Muscle of back (tissue), 13 donors: ENCODE measurements at places on chromosomes 1 and 21.

DNA sequence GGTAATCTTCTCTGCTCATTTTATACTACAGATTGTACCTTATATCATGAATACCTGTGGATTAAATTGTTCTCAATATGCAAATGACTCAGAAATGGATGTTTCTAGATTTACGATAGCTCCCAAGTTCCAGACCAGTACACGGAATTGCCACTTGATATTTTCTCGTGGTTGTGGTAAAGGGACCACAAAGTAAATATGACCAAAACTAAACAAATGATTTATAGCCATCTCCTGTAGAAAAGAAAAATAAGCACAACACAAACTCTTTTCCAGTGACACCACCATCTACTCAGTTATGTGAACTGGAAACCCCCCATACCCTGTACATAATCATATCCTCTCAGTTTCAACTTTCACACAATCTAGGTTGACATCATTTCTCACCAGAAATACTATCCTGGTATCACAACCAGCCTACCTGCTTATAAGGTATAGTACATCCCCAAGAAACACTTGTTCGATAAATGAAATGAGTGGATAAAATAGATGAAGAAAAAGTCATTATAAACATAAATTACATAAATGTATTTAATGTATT lies 172.3 kb downstream of the ADGRL4 start:
- no peak for DNase-seq

DNA sequence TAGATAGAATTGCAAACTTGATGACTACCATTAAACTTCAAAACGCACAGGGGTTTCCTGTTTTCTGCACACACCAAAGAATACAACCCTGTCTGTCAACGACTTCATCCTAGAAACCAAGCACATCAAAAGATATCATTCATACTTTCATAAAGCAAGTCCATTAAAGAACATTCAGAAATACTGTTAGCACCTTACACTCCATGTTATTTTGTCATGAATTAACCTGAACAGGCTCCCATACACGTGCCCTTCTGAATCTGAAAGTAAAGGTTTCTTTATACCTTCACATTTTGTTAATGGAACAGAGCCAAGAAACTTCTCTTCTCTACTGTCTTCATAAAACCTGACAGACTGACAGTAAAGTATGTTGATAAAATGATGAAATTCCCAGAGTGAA lies 46.1 kb downstream of the PUM1 start:
- DNase-seq = no peak

- DNase-seq = peak; percentile 20
Observed at GRCh38 chr1:179230251-179230650, 774 bp upstream of the ABL2 start.

DNA sequence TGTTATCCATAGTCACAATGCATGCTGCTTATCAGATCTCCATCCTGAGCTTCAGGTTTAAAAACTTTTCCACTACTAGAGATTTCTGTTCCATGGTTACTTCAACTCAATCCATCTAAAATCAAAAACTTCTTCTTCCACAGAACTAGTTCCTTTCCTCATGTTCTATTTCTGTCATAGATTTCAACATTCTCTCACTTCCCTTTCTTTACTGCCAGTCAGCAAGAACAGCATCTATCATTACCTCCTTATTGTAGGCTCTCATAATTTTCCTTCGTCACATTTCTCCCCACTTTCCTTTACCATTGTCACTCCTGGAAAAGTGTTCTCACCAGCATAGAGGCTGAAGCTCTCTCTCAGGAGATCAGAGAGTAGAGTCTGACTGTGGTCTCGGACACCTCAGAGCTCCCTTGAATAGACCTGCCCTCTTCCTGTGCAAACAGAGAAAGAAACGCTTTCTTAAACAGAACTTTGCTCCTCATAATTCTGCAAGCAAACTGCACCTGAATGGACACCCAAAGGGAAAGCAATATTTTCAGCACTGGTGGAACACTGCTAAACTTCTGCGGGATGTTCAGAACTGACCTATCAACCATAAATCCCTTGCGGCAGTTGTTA lies 48.7 kb upstream of the KIRREL1 start:
- no peak for DNase-seq

DNA sequence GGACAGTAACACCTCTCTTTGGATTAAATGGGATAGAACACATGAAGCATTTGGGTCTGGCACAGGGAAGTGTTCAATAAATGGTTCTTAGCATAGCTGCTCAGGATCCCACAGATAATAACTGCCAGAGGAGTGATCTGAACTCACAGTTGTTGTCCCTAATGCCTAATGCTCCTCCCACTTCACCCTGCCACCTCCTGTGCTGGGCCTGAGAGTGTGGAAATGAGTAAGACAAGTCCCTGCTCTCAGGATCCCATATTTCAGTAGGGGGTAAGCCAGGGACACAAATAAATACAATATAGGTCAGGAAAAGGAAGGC lies 19.9 kb upstream of the FOXO6 start:
- no peak for DNase-seq

DNA sequence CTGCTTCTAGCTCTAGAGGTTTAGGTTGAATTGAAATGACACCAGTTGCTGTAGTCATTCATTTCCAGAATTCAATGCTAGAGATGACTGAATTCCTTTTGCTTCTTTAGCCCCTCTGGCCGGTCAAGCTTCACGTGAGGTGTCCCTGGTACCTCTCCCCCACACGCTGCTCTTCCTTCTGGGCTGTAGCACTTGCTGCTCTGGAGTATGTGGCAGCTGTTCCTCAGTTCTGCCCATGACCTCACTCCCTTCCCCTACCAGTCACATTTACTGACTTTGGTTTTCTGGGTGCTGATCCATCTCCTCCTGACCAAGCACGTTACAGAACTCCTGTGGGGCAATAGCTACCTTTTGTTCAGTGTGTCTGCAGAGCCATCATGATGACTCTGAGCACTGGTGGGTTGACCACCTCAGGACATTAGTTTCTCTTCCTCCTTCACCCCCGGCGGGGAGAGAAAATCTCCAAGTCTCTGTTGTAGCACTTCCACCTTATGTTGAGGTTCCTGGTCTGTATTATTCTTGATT lies 128.1 kb downstream of the HHAT start:
- DNase-seq = no peak

DNA sequence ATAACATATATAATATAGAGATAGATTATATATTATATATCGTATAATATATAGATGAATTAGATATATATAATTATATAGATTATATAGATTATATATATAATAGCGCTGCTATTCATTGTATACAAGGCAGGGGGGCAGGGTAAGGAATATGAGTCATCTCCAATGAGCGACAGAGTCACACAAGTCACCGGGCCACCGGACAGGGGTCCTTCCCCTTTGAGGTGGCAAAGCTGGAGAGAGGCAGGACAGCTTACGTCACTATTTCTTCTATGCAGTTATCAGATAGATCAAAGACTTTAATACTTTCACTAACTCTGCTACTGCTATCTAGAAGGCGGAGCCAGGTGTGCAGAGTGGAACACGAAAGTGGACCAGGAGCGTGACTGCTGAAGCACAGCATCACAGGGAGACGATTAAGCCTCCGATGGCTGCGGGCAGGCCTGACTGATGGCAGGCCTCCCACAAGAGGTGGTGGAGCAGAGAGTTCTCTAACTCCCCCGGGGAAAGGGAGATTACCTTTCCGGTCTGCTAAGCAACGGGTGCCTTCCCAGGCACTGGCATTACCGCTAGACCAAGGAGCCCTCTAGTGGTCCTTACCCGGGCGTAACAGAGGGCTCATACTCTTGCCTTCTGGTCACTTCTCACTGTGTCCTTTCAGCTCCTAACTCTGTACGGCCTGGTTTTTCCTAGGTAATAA lies 2154.7 kb downstream of the MRPL39 start:
- DNase-seq = no peak

- peak; percentile 24 for DNase-seq
Observed at GRCh38 chr21:40639616-40640194, 207.3 kb downstream of the DSCAM start.
